ENCODE measurements at places on chromosomes 6 and 20.

- no peaks in the 10 kb centered on the region for H3K4me1 ChIP-seq
- no peaks in the 10 kb centered on the region for H3K36me3 ChIP-seq
- H3K4me3 ChIP-seq: no peak overlapping the region
- no peak overlapping the region for H3K27ac ChIP-seq
- DNase-seq: peak; percentile 32
Measured at GRCh38 chr6:49606721-49607390, 29.8 kb downstream of the RHAG start.

GRCh38 chr20:17693444-17694001 lies 6.2 kb upstream of the BANF2 start:
- no peaks in the 10 kb centered on the region for H3K36me3 ChIP-seq
- no peak overlapping the region for H3K27ac ChIP-seq
- H3K27me3 ChIP-seq: peaks cover 15% of the 10 kb centered on the region
- H3K4me3 ChIP-seq: no peak overlapping the region
- H3K4me1 ChIP-seq: no peaks in the 10 kb centered on the region
- no peak for DNase-seq

- H3K4me1 ChIP-seq: peaks cover 14% of the 10 kb centered on the region
- no peak overlapping the region for H3K4me3 ChIP-seq
- no peaks in the 10 kb centered on the region for H3K27me3 ChIP-seq
- peaks cover 12% of the 10 kb centered on the region for H3K36me3 ChIP-seq
- H3K27ac ChIP-seq: no peak overlapping the region
Measured at GRCh38 chr20:25553819-25554296, 31.5 kb downstream of the NINL start.

GRCh38 chr20:61830241-61830930 lies 235.3 kb downstream of the TAF4 start:
- H3K4me1 ChIP-seq: no peaks in the 10 kb centered on the region
- no peak overlapping the region for H3K4me3 ChIP-seq
- H3K27me3 ChIP-seq: peaks cover 4% of the 10 kb centered on the region
- H3K36me3 ChIP-seq: no peaks in the 10 kb centered on the region

- no peaks in the 10 kb centered on the region for H3K36me3 ChIP-seq
- H3K27ac ChIP-seq: peak overlapping the region; percentile 87
- peaks cover 65% of the 10 kb centered on the region for H3K4me1 ChIP-seq
- no peak overlapping the region for H3K4me3 ChIP-seq
Measured at GRCh38 chr6:137744877-137745276, 122.2 kb upstream of the TNFAIP3 start.

DNA sequence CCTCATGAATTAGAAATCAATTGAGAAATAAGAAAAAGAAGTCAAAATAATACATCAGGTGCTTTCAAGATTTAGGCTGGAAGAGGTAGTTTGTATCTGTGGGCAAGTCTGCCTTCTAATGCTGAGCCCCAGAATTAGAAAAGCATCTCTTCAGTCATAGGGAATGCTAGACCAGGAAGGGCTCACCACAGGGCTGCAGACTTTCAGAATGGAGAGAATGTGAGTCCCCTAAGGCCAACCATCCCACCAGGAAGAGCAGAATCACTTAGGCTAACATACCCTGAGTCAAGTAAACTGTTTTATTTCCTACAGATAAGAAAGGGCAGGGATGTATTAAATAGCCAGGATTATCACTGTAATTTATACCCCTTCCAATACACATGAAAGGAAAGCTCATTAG lies 510.2 kb downstream of the RNF144B start:
- no peak for DNase-seq
- no peaks in the 10 kb centered on the region for H3K36me3 ChIP-seq
- no peak overlapping the region for H3K27ac ChIP-seq
- no peak overlapping the region for H3K4me3 ChIP-seq
- H3K27me3 ChIP-seq: no peaks in the 10 kb centered on the region

DNA sequence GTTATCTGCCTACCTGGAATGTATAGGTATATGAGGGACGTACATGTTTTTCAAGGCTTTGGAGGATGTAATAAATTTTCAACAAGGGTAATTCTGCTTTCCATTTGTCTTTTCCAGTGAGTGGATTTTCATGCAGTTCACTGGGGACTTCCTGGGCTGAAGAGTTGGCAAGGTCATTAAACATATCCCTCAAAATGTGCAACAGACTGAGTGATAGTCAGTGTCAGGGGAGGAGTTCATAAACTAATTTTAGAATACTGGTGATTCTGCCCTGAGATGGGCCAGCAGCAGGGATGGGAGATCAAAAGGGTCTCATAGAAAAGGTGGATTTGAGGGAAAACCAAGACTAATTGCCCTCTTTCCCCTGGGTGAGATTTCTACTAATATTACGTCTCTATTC lies 122.3 kb upstream of the CLDN20 start:
- no peak for DNase-seq
- H3K27ac ChIP-seq: no peak overlapping the region
- H3K27me3 ChIP-seq: no peaks in the 10 kb centered on the region
- H3K4me3 ChIP-seq: no peak overlapping the region
- H3K36me3 ChIP-seq: no peaks in the 10 kb centered on the region

DNA sequence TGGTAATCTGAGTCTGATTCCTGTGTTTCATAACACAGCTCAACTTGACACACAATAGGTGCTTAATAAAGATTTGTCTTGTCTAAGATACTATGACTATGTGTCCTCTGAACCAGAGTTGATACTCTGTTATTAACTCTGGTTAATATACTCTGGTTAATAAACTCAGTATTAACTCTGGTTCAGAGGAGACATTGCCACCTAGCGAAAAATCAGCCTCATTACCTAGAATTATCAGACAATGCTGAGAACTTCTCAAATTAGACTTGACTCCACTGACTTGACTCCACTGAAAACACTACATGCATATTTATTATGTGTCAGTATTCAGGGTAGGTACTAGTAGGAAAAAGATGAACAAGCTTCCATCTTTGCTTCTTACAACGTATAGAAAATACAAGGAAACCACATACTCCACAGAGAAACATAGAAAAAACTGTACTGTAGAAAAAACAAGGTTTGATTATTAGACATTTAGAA lies 73.9 kb downstream of the AHI1 start:
- H3K4me3 ChIP-seq: no peak overlapping the region
- H3K4me1 ChIP-seq: peaks cover 53% of the 10 kb centered on the region

DNA sequence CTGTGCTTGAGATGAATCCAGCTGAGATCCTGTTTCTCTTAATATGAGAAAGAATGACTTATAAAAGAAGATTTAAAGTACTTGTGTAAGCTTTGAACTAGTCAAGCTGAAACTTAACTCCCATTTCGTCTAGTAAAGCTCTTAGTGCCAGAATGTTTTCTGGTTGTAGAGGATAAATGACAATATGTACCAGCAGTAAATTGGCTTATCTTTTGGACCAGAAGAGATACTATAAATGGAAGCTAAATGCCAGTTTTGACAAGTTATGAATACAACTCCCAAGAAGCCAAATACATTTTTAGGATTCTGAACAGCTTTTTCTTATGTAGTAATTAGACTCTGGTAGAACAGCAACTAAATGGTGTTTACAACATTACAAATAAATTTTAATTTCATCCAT lies 608.7 kb downstream of the EYS start:
- DNase-seq: no peak
- H3K4me1 ChIP-seq: no peaks in the 10 kb centered on the region
- no peak overlapping the region for H3K4me3 ChIP-seq
- no peaks in the 10 kb centered on the region for H3K36me3 ChIP-seq
- no peaks in the 10 kb centered on the region for H3K27me3 ChIP-seq

DNA sequence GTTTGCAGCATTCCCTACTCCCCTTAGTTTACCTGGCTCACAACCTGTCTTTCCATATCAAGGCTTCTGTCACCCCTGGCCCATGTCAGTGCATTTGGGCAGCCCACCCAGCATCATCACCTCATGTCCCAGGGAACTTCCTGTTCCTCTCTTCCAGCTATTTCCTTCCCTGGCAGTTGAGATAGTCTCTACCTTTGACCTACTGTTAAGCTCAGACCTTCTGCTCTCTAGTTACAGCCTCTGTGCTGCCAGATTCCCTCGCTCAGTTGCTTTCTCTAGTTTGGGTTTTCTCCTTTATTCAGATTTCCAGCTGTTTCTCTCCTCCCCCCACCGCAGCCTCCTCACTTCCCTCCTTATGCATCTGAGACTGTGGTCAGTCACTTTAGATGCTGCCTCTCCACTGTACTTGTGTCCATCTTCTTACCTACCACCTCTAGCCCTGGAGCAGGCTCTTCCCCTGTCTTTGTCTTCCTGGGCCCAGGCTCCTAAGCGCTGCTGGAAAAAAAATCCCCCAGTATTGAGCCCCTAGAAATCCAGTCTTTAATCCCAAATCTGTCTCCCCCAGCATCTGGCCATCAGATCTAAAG lies 16.3 kb downstream of the PTPN1 start:
- H3K4me3 ChIP-seq: no peak overlapping the region
- H3K27me3 ChIP-seq: no peaks in the 10 kb centered on the region
- peaks cover 5% of the 10 kb centered on the region for H3K4me1 ChIP-seq
- 0 out of 2 replicates have a peak, but pooled peaks cover 8% of the 10 kb centered on the region for H3K36me3 ChIP-seq
- DNase-seq: no peak

- H3K36me3 ChIP-seq: no peaks in the 10 kb centered on the region
- DNase-seq: peak; percentile 91
- H3K4me1 ChIP-seq: peaks cover 71% of the 10 kb centered on the region
- no peaks in the 10 kb centered on the region for H3K27me3 ChIP-seq
- no peak overlapping the region for H3K4me3 ChIP-seq
- H3K27ac ChIP-seq: peak overlapping the region; percentile 94
Measured at GRCh38 chr6:37050045-37050853, 44.8 kb downstream of the FGD2 start.

- no peak for DNase-seq
- H3K27me3 ChIP-seq: no peaks in the 10 kb centered on the region
- no peaks in the 10 kb centered on the region for H3K36me3 ChIP-seq
- H3K4me1 ChIP-seq: no peaks in the 10 kb centered on the region
- no peak overlapping the region for H3K4me3 ChIP-seq
Measured at GRCh38 chr6:61869632-61870400, 416.2 kb downstream of the KHDRBS2 start.

DNA sequence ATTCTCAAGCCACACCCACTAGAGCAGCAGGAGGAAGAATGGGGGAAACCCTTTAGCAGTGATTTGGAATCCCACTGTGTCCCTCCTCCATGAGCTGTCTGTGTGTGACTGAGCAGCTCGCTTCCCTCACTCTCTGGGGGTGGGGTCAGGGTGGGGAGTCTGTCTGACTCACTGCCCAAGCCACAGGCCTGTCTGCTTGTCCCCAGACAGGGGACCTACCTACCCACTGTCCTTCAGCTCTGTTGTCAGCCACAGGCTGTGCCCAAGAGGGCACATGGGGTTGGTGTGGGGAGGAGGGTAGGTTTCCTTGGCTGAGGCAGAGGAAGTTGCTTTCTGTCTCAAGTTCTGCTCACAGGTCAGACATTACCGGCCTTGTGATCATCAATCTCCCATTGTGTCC lies 127.0 kb downstream of the MAFB start:
- H3K27me3 ChIP-seq: peaks cover 13% of the 10 kb centered on the region
- no peaks in the 10 kb centered on the region for H3K4me1 ChIP-seq
- H3K4me3 ChIP-seq: no peak overlapping the region
- H3K36me3 ChIP-seq: no peaks in the 10 kb centered on the region

DNA sequence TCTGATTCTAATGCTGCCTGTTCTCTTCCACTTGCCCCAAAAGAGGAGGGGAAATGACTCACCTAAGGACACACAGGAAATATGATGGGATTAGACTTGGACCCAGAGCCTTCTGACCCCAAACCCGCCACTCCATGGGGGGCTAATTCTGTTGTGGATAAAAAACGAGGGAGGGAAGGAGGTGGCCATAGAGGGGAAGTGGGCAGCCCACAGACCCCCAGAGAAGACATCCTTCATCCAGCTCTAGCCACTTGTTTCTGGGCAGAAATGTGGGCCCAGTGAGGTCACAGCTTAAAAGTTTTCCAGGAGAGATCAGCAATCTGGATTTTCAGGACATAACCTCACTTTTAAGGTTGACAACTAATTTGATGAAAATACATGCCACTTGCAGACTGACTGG lies 202.1 kb downstream of the ANKRD60 start:
- peaks cover 3% of the 10 kb centered on the region for H3K27me3 ChIP-seq
- H3K27ac ChIP-seq: no peak overlapping the region
- no peak for DNase-seq
- H3K4me1 ChIP-seq: no peaks in the 10 kb centered on the region
- H3K36me3 ChIP-seq: no peaks in the 10 kb centered on the region

Measured in DND-41 (cell line).